GM04504 (cell line): ENCODE measurements at places on chromosomes 3 and 15.

DNA sequence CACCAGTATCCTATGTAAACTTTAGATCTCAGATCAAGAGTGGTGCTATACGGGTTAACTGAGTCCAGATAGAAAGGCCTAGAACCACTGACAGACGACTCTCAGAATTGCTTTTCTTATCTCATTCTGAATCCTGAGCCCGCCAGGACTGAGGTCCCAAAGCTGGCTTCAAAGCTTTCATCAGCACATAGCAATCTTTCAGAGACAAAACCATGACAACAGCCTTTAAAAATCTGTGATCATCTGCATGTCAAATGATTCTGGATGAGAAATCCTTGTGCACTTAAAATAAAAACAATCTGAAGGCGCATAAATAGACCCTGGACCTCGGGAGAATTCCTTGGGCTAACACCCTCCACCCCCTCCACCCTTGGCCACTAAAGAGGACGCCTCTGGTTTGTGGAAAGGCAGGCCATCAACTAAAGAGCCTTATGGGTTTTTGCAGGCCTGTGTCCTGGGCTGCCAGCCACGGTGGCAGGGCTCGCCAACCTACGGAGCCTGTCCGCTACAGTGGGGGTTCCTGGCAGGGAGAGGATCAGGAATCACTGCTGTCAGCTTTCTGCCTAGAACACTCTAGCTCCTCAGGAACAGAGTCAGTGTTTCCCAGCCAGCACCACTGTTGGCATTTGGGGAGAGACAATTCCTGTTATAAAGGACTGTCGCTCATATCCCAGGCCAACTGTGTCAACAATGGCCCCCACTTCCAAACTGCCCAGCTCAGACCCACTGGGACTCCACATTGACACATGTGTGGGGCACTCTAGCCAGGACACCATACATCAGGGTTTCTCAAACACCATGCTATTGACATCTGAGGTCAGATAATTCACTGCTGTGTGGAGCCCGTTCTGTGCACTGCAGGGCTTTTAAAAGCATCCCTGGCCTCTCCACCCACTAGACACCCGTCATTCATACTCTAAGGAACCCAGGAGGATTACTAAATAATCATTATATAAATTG lies 20.2 kb downstream of the TLE3 start:
- no peak for DNase-seq

DNA sequence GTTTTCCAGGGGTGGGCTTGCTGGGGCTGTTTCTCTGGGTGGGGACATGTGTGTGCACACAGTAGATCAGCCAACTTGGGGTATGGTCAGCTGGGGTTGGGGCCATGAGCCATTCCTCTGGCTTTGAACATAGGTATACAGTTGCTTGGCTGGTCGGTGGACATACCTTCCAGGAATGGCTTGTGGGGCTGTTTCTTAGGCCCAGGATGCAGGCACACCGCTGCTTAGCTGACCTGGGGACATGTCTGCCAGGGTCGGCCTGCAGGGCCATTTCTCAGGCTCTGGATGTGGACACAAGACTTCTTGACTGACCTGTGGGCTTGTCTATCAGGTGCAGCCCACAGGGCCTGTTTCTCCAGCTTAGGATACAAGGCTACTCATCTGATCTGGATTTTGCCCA lies 130.6 kb downstream of the DOCK3 start:
- no peak for DNase-seq

- peak; percentile 68 for DNase-seq
Observed at GRCh38 chr15:87752250-87752951, 504.1 kb downstream of the NTRK3 start.

DNA sequence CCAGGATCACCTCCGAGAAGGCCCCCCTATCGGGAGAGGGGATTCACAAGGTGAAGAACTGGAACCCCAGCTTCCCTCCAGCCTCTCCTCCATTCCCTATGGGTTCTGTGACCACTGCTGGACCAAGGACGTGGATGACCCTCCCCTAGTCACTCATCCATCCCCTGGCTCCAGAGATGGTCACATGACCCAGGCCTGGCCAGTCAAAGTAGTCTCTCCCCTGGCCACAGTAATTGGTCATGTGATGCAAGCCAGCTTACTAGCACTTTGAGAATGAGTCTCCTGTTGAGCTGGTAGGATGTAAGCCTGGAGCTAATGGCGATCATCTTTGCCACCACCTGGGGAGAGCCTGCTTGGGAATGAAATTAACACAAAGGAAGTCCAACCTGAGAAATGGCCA lies 3.9 kb downstream of the CAMK1 start:
- no peak for DNase-seq

DNA sequence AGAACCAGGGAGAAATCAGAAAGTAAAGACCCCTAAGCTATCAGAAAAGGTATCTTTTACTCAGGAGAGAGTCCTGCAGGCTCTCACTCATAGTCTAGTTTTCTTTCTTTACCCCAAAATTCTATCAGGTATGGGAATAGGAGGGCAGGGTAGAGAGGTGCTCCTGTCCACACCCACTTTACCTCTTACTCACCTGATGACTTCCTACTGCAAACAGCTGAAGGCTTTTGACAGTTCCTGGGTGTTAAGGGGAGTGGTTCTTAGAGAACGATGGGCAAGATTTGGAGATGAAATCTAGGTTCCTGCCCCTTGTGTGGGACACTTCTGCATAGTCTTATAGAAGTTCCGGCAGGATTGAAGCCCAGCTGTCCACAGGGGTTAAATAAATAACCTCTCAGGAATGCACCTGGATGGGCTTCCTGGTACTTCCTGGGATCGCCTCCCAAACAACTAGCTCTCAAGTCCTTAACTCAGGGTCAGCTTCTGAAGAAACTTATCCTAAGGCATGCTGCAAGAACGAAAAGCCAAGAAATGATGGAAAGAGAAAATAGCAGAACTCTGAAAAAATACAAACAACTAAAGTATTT lies 10.8 kb upstream of the TNFAIP8L3 start:
- no peak for DNase-seq

DNA sequence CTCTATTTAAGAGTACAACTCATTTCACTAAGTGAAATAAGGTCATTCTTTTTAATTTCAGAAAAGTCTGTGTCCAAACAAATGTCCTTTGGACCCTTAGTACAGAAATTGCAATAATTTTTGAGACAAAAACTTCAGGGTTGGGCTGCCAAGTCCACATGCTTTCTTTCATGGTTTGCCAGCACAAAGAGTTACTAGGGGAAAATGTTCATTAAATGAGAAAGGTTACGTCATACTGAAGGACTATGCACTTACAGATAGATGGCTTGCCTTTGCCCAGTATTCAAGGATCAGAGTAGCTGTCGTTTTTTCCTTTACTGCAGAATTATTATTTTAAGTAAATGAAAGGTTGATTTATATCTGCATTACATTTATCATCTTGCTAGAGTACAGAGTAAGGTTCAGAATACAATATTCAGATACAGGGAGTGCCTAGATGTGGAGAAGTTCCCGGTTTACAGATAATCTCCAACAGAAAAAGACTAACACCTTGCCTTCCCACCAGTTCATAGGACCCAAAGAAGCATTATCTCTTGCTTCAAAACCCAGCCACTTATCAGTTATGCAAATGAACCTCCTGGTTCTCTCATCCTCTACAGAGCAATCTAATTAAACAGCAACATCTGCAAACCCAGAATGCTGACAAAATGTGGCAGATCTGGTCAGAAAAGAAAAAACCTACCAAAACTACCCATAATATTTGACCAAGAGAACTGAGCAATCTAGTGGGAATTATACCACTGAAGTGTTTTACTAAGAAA lies 179.3 kb downstream of the FRMD5 start:
- no peak for DNase-seq

GRCh38 chr15:82950746-82951370 lies 1.7 kb downstream of the HOMER2 start:
- no peak for DNase-seq

DNA sequence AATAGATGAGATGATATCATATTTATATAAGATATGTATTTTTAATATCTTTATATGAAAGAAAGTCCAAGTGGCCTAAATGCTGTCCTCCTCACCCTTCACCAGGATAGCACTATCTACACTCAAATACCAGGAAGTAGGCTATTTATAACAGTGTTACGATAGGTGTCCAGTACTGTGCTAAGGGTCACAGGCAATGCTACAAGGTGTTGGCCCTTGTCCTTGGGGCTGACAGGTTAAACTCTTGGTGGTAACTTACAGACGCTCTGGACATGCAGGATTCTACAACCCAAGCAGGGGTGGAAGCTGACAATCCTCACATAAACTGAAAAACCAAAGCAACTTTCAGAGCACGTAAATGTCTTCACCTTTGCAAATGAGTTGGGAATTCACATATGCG lies 22.3 kb downstream of the NCEH1 start:
- no peak for DNase-seq

DNA sequence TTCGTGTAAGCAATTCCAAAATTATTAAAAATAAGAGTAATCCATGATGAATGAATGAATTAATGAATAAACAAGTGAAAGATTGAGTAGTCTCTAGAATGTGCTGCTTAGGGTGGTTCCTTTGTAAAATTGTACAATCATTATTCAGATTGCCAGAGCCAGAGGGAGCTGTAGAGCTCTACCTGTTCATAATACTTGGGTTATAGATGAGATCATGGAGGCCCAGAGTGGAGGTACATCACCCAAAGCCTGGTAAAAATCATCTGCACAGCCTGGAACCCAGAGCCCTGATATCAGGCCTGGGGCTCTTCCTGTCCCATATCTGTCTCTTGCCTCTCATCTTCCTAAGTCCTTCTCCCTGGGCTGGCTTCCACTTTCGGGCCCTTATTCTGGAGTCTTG lies 297.2 kb downstream of the RPLP1 start:
- no peak for DNase-seq

DNA sequence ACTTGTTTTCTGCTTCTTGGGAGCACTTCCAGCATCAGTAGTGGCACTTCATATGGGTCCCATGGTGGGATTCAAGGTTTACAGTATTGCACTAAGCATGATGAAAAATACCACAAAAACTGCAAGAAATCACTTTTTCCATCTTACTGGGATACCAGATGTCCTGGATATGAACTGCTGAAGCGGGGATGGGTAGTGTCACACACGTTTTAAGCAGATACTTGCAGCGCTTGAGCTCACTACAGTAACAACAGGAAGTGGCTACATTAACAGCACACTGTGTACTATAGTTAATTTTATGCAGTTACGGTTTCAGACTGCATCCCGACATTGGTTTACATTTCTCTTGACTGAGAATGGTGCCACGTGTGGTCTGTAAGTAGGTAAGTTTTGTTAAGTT lies 3.5 kb upstream of the ISG20 start:
- DNase-seq: no peak

GRCh38 chr3:10998542-10998941 lies 6.0 kb downstream of the SLC6A1 start:
- DNase-seq: no peak

DNA sequence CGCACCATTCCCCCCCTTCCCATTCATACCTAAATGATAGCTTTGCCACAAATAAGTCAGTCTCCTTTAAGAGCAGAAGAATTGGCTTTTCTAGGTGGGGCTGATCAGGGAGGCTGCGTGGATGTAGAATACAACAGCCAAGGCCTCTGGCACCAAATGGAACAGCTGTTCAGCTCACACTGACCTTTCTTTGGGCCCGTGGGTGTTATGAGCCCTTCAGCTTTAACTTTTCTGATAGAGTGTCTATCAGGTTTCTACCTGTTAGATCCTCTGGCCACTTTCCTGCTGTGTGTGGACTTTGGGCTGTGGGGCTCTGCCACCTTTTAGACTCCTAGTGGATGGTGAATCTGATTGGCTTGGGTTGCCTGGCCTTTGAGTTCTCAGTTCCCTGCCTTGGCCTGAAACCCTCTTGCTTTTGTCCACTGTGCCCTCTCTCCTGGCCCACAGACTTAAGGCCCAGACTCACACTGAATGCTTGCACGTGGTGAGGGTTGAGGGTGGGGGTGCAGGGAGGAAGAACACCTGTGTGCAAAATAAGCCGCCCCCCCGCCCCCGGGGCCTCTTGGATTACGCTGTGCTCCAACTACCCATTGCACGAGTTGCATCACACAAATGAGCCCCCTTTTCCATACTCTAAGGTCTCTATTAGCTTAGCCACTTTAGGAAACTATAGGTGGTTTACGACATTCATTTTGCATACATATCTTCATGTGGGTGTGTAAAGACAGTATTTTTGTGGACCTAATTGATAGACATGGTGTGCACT lies 1.3 kb upstream of the RFX7 start:
- DNase-seq: no peak

GRCh38 chr3:194367992-194368841 lies 1.3 kb downstream of the LRRC15 start:
- peak; percentile 62 for DNase-seq

DNA sequence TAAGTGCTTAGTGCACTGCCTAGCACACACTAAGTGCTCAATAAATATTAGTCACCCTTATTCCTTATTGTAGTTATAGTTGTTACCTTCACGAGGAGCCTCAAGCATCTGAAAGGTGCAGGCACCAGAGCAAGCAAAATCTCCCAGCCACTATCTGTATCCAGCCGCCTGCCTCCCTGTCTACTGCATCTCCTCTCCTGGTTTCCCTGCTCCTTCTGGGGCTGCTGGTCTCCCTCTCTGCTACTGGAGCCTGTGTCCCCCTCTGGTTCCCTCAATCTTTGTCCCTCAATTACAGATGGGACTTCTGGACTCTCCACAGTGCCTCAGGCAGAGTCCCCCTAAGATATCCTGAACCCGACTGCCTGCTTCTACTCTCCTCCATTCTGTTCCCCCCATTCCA lies 18.8 kb downstream of the MYL3 start:
- no peak for DNase-seq

DNA sequence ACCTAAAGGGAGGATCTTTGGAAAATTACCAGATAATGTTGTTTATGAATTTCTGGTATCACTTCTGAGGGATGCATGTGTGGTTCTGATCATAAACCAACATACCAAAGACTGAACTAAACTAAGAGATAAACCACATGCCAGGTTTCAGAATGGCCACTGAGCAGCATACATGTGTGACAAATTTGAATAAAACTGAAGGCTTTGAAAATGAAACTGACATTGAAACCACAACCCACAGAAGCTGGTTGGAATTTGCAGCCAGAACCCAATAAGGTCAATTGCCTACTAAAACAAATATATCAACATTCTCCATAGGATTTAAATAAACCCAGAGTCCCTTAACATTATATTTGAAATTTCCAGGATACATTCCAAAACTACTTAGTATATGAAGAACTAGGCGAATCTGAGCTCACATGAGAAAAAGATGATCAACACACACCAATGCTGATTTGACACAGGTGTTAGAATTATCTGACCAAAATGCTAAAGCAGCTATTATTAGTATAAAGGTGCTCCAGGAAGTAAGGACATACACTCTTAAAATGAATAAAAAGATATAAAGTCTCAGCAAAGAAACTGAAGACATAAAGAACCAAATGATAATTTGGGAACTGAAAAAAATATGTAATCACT lies 125.0 kb downstream of the ZNF280D start:
- DNase-seq: no peak

GRCh38 chr3:189277711-189278110 lies 105.9 kb downstream of the TPRG1 start:
- no peak for DNase-seq

- DNase-seq: no peak
Observed at GRCh38 chr15:93658026-93658816, 569.2 kb upstream of the RGMA start.

GRCh38 chr15:42118650-42119445 lies 24.5 kb upstream of the PLA2G4D start:
- DNase-seq: no peak
